Left ventricle myocardium inferior (tissue), 1 donor: ENCODE measurements at places on chromosomes 2 and 18.
A peak's percentile ranks its signal among the peaks of the same experiment; 100 is the strongest.

DNA sequence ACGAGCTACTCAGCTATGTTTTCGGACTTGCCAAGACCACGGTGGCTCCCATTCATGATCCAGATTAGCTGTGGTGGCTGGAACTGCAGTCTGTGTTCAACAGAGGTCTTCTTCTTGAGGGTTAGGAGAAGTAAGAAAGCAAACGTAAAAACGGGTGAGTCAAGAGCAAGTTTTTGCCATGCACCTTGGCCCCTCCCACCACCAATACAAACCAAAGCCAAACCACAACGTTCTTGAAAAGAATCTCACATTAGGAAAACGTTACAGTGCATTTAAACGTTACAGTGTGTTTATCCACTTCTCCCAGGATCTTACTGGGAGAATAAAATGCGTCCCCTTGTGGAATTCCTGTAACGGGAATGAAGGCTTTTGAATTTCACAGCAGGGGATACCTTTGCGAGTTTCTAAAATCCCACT, 725 bp downstream of the FBXO48 start:
- no peak for DNase-seq

DNA sequence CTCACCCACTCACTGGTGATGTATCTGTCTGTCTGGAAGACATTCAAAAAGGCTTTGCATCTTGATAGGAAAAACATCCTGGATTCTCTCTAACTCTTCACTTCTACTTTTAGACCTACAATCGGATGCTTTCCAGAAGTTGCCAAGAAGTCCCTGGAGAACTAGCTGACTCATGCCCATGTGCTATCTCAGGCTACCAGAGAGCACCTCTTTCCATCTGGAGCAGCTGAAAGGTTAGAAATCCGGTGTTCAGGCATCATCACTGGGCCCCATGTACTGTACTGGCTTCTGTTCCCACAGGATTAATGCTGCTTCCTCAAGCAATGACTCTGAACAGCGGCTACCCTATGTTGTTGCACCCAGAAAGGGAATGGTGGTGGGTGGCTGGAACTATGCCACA, 259.0 kb downstream of the NBAS start:
- no peak for DNase-seq

- DNase-seq: no peak
Measured at GRCh38 chr2:217076657-217077232, 216.9 kb upstream of the TNP1 start.

DNA sequence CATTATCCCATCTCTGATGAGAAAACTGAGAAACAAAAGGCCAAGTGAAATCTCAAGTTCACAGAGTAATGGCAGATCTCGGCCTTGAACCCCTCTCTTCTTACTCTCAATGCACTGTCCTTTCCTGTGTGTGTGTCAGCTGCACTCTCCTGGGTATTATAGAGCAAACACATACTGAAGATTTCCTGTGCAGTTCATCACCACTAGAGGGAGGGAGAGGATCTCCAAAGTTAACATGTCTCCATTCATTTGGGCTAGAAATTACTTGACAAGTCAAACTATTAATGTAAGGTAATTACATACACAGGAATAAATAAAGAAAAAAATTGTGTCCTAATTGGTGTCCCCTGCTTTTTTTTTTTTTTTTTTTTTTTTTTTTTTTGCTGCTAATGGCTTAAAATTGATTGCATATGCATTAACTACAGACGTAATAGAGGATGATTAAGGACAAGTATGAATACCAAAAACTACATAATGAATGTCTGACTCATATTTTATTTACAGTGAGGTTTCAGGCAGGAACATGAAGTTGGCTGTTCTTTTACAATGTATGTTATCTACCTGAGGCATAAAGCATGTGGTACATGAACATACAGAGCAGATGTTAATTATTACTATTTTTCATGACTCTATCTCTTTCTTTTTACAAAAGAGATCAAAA, 269.2 kb downstream of the NYAP2 start:
- DNase-seq: no peak

GRCh38 chr2:188884517-188884916, 89.7 kb upstream of the COL3A1 start:
- DNase-seq: no peak

DNA sequence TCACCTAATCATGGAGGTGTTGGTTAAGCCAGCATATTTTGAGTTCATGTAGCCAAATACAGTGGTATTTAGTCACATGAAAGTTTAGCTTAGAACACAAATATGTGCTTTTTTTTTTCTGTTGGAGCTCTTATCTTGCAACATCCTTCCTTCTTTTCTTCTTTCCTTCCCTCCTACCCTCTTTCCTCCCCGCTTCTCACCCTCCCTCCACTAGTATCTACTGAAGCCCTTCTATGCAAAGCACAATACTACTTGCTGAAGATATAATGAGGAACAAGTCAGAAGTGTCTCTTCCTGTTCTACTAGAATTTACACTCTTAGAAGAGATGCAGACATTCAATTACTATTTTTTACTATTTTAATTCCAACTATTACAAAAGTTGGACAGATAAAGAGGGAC, 105.0 kb upstream of the ITGA4 start:
- DNase-seq: no peak

DNA sequence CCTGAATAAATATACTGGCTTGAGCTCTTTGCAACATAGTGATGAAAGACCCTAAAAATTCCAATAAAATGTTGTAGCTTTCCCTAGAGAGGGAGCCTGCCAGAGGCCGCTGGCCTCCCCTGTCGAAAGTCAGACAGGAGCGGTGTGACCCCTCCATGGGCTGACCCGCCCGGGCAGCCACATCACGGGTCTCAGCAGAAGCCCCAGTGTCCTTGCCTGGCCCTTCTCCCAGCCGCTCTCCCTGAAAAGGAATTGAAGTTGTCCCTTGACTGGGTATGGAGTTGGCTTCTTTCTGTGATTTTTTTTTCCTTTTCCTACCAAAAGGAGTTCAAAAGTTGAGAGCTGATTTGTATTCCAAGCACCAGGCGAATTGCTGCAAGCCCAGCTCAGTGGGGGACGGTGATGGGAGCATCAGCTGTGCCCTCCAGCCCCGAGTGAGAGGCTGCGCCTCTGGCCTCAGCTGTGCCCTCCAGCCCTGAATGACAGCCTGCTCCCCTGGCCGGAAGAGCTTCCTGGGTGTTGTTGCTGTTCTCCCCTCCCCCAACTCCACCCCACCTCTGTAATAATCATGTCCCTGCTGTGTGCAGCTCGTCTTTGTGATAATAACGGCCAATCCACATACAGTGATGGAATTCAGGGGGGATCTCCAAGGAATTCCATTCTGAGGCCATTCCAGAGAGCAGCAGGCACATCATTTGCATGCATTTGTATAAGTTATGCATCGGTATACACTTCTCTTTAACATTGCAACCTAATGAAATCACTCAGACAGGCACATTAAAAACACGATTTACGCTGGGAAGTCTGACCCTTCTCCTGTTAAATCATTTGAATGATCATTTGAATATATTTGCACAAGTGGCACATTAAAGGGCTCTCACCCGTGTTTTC, 501.0 kb downstream of the EIPR1 start:
- DNase-seq: no peak

- DNase-seq: peak; percentile 18
Measured at GRCh38 chr2:190996338-190996946, 17.5 kb downstream of the STAT1 start.

DNA sequence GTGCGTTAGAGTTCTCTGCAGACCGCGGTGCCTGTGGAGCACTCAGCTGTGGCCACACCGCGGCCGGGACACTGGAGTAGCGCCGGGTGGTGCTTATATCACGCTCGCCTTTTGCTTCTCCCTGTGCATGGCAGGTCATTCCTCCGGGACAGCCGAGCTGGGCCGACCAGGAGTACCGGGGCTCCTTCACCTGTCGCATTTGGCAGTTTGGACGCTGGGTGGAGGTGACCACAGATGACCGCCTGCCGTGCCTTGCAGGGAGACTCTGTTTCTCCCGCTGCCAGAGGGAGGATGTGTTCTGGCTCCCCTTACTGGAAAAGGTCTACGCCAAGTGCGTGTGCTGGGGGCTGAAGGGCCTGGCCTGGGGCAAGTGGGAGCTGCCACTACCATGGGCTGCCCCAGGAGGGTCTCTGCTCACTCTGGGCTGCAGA, 4.2 kb downstream of the CAPN10 start:
- no peak for DNase-seq

DNA sequence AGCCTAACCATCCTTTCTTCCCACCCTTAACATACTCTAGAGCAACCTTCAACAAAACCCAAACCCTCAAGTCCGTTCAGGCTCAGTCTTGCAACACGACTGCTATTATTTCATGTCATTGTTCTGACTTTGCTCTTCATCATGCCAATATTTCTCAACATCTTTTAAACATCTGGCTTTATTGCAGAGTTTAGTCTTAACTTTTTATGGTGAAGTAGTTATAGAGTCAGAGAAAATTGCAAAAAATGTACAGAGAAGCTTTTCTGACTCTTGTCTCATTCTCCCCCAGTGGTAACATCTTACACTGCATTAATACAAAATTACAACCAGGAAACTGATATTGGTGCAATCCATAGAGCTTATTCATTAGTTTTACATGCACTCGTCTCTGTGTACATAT, 3.9 kb downstream of the MARCO start:
- DNase-seq: no peak

- DNase-seq: no peak
Measured at GRCh38 chr2:28748176-28748575, 3.5 kb upstream of the PPP1CB start.

DNA sequence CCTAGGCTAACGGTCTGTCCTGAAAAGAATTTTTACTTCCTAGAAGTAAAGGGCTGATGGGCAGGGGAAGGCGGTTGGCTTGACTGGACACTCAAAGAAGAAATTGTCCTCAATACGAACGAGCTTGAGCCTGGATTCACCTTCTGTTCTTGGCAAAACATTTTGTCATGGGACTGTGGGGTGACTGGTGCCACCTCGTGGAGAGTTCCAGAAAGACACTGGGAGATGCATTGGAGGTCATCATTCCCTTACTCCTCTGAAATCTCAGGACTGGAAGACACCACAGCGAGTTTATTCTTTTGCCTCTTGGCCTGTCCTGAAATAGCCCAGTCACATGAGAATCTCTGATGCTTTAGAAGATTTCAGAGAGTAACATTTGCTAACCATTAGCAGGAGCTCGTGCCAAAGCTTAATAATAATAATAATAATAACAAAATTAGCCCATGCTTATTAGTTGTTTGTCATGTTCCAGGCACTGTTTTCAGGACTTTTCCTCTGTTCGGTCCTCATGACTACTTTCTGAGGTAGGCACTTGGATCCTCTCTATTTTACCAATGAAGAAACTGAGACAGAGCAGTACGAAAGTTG, 44.5 kb downstream of the TMEM182 start:
- DNase-seq: peak; percentile 66

DNA sequence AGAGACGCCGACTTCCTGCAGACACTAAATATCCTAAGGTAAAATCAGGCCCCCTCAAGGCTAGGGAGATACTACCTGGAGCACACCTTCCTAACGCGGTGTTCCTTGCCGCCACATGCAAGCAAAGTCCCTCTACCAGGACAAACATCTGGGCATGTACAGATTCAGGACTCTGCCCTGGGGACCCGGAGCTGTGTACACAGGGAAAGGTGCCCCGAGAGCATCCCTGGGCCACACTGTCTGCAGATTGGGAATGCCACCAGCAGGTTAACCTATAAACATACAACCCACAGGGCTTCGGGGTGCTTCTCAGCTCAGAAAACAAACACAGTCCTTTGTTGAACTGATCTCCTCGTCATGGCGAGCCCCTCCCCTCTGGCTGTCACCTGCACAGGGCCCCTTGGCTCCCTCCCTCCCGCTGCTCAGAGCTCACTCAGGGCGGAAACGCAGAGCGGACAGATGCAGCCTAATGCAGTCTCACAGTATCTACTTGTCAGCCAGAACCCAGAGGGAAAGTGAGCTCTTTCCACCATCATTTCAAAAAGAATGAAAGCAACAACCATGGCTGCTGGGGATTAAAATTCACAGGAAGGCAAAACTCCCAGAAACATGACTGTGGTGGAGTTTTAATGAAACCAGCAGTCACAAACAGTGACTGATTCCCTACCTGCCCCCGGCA, 218.8 kb downstream of the HDAC4 start:
- peak; percentile 8 for DNase-seq

- no peak for DNase-seq
Measured at GRCh38 chr2:3091696-3092095, 285.9 kb downstream of the EIPR1 start.

DNA sequence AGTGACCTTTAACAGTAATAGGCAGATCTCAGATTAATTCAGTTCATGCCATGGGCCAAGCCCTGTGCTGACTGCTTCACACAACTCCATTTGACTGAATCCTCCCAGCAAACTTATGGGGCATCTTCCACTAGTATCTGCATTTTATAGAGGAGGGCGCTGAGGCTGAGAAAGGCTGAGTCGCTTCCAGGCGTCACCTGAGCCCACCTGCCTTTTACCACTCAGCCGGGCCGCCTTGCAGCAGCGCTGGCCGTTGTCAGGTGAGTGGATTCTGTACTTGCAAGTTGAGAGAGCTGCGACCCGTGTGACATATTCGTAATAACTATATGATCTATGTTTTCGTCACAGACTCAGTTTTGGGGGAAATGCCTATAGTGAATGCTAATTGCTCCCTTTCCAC, 59.3 kb upstream of the B3GNT7 start:
- DNase-seq: no peak

DNA sequence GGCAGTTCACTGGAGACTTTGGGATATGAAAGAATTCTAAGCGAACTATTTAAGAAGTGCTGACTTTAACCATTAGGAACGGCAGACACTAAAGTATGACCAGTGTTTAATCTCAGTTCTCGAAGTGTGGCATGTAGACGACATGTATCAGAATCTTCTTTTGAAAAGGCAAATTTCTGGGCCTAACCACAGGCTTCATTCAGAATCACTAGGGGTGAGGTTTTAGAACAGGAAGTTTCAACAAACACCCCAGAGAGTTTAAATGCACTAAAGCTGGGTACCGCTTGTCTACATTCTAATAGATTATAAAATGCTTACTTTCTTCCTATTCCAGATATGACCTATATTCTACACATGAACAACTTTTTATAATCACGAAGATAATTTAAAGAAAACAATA, 180.3 kb downstream of the ANKRD44 start:
- no peak for DNase-seq

DNA sequence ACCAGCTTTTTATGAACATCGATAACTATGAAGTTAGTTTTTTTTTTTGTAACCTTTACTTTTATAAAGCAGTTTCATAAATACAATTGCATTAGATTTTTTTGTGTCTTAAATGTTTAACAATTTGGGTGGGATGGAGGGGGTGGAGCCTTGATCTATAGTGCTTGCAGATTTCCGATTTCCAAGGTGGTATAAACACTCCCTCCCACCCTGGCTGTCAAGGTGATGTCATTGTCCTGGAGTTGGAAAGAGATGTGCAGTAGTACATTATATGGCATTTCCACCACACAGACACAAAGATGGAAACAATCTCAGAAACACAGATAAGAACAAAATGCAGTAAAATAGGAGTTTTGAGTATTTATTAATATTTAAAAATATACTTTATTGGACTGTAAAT, 114.4 kb downstream of the TTN start:
- DNase-seq: no peak

GRCh38 chr2:128637481-128638155, 318.9 kb upstream of the HS6ST1 start:
- no peak for DNase-seq
